Heart left ventricle (tissue), 16 donors: ENCODE measurements at places on chromosomes 3 and 15.
A peak's percentile ranks its signal among the peaks of the same experiment; 100 is the strongest.

DNA sequence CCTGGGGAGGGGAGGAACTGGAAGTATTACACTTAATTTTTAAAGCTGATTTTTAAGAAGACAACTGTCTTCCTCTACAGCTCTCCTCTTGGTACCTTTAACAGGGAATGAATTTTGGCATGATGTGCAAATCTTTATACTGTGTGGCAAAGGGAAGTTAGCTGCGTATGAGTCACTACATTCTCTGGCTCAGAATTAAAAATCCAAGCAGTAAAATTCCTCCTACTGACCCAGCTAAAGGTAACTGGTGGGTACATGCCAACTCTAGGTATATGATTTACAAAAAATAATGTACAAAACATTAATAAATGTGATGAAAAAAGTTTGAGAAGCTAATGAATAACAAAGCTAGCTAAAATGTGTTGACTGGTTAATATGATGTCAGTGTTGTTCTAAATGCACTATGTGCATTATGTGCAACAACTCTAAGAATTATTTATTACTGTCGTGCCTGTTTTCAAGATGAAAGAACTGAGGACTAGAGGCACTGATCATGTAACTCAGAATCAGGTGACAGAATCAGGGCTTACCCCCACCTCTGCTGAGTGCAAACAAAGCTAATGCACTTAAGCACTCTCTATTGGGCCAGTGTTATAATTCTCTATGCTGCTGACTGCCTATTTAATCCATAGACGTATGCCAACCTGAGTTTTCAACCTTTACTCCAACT is 194.7 kb upstream of the CADPS start:
- H3K4me3 ChIP-seq = no peak overlapping the region
- no peaks in the 10 kb centered on the region for H3K36me3 ChIP-seq
- no peaks in the 10 kb centered on the region for H3K27me3 ChIP-seq
- DNase-seq = no peak
- no peaks in the 10 kb centered on the region for H3K4me1 ChIP-seq

GRCh38 chr3:46676601-46677410 is 16.7 kb downstream of the ALS2CL start:
- no peaks in the 10 kb centered on the region for H3K27me3 ChIP-seq
- DNase-seq = peak; percentile 54
- H3K4me1 ChIP-seq = peaks cover 30% of the 10 kb centered on the region
- H3K36me3 ChIP-seq = no peaks in the 10 kb centered on the region
- no peak overlapping the region for H3K4me3 ChIP-seq

DNA sequence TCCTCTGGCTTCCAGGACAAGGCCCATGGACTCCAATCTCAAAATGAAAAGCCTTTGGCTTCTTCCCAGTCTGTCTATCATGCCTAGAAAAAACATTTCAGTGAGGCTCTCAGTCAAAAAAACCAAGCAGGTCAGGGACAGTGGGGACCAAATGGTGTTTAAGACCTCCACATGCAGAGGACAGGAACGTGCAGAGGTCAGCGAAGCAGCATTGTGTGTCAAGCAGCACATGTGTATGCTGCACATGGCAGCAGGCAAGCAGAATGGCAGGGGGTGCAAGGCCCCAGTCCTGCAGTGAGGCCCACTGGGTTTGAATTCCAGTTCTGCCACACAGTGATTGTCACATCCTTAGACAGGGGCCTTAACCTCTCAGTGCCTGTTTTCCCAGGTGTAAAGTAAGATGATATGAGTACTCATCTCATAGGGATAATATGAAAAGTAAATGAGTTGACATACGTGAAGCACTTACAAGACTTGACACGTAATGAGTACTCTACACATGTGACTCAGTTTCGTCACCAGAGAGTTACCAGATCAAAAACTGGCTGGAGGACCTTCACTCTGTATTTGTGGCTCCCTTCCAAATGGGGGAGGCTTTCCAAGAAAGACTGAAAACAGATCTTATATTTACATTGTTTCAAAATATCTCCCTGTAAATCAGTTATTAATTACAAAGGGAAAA is 11.2 kb downstream of the STIMATE start:
- no peak for DNase-seq
- peaks cover 5% of the 10 kb centered on the region for H3K4me1 ChIP-seq
- no peaks in the 10 kb centered on the region for H3K27me3 ChIP-seq
- no peak overlapping the region for H3K4me3 ChIP-seq
- H3K27ac ChIP-seq = no peak overlapping the region

DNA sequence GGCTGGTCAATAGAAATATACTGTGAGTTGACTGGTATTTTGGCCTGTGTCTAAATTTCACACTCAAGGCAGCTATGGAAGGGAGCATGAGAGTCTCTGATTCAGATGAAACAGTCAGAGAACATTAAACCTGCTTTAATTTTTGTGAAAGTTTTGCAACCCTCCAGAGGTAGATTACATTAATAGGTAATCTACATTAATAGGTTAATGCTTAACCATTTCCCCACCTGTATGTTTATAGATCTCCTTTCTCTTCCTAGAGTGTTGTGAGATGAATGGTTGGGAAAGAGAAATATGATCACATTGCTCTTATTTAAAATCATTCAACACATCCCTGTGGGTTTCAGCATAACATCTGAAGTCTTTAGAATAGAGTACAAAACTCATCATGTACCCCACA is 586.9 kb upstream of the DPPA4 start:
- no peak overlapping the region for H3K4me3 ChIP-seq
- H3K36me3 ChIP-seq = no peaks in the 10 kb centered on the region
- H3K4me1 ChIP-seq = no peaks in the 10 kb centered on the region

- no peak overlapping the region for H3K27ac ChIP-seq
- DNase-seq = no peak
- H3K36me3 ChIP-seq = no peaks in the 10 kb centered on the region
- no peak overlapping the region for H3K4me3 ChIP-seq
- H3K4me1 ChIP-seq = no peaks in the 10 kb centered on the region
These were observed 124.1 kb upstream of the CHRM5 start for GRCh38 chr15:33844186-33844585.

- no peak overlapping the region for H3K4me3 ChIP-seq
- H3K27me3 ChIP-seq = no peaks in the 10 kb centered on the region
- H3K36me3 ChIP-seq = no peaks in the 10 kb centered on the region
- H3K27ac ChIP-seq = no peak overlapping the region
- H3K4me1 ChIP-seq = no peaks in the 10 kb centered on the region
- DNase-seq = no peak
These were observed 232.5 kb downstream of the UACA start for GRCh38 chr15:70530906-70531305.
